Liver (tissue), 10 donors: ENCODE measurements at places on chromosomes 12 and 14.

GRCh38 chr14:48251290-48251689 is 575.9 kb upstream of the MDGA2 start:
- DNase-seq = no peak

DNA sequence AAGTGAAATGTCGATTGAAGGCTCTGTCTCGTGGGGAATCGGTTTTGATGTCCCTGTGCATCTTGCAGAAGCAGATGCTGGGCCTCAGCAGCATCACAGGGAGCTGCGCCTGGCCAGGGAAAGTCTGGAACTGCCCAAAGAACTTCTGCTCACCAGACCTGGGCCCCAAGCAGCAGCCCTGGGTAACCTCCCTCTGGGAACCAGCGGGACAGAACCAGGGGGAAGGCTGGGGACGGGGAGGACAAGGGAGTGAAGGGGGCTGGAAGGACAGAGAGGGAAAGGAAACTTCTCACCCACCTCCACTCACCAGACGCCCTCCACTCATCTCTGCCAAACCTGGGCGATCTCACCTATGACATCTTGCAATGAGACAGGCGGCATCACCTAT is 26.8 kb upstream of the C14orf180 start:
- no peak for DNase-seq

GRCh38 chr14:43755707-43756106 is 751.4 kb downstream of the FSCB start:
- DNase-seq = no peak

- DNase-seq = no peak
Observed at GRCh38 chr12:79274501-79275064, 410.0 kb downstream of the SYT1 start.

GRCh38 chr14:58812050-58812910 is 174.5 kb downstream of the DACT1 start:
- no peak for DNase-seq

GRCh38 chr12:6311822-6312528 is 1.5 kb downstream of the PLEKHG6 start:
- DNase-seq = no peak

DNA sequence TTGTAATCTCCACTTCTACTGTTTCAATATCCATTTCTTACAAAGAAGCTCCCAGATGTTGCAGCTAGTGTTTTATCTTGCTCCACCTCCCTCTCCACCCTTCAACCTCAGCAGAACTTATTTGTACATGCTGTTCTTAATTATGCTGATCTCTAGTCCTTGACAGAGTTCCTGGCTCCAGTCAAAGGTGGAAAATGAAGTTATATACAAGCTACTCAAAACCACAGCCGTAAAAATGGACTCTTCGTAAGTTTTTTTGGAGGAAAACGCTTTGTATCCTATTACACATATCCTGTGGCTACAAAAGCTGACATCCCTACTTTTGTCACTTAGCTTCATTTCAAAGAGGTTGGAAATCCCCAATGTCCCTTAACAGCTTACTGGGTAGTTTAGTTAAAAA is 1.3 kb downstream of the CLEC1A start:
- DNase-seq = no peak

DNA sequence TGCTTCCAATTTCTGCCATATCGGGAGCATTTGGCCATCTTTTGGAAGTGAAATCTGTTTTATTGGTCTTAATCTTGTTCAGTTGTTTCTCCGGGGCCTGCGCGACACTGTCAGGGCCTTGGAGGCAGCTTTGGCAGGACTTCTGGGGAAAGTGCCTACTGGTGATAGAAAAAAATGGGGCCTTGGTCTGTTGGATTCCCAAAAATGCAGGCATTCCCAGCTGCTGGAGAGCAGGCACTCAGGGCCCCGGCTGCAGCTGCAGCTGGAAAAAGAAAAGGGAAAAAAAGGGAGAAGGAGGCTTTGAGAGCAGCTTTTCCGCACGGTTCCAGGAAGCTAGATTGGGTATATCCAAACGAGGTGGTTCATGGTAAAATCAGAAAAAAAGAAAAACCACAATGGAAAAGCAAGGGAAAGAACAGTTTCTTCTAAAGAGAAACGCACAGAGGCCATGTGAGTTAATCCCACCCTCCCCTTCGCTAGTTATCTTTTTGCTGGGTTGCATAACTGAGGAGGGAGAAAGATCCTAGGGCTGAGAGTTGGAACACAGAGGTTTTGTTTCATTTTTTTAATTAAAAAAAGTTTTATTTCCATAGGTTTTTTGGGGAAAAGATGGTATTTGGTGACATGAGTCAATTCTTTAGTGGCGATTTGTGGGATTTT is 134.7 kb upstream of the RFLNA start:
- no peak for DNase-seq

DNA sequence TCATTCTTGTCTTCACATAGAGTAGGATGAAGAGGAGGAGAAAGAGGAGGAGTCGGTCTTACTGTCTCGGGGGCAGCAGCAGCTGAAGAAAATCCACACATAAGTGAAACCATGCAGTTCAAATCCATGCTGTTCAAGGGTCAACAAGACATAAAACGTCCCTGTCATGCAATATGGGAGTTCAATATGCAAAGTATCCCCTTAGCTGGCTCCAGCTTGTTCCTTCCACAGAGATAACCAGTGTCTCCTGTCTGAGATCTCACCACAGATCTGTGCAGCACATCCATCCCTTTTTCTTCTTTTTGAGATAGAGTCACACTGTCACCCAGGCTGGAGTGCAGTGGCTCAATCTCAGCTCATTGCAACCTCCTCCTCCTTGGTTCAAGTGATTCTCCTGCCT is 357.5 kb downstream of the GALC start:
- DNase-seq = no peak

GRCh38 chr14:32331206-32331605 is 2.1 kb downstream of the AKAP6 start:
- peak; percentile 52 for DNase-seq

- DNase-seq = no peak
Observed at GRCh38 chr12:19307451-19307850, 131.8 kb upstream of the AEBP2 start.

GRCh38 chr12:100267603-100268281 is 765 bp downstream of the SCYL2 start:
- DNase-seq = no peak

DNA sequence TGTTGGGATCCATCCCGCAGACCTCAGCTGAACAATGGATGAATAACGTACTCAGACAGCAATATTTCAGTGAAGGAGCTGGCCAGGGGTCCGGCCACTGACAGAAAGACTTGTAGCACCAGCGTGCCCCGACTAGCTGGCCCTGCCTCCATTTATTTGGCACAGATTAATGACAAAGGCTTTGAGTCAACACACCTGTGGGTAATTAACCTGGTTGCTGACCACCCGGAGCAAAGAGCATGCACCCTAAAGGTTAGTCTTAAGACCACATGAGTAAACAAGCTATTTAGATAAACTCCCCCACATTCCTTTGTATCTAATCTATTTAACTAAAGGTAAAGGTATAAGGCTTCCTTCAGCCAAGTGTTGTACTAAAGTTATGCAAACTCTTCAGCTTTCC is 868.6 kb downstream of the LRFN5 start:
- DNase-seq = no peak

- no peak for DNase-seq
Observed at GRCh38 chr14:77838831-77839511, 39.1 kb downstream of the ADCK1 start.

DNA sequence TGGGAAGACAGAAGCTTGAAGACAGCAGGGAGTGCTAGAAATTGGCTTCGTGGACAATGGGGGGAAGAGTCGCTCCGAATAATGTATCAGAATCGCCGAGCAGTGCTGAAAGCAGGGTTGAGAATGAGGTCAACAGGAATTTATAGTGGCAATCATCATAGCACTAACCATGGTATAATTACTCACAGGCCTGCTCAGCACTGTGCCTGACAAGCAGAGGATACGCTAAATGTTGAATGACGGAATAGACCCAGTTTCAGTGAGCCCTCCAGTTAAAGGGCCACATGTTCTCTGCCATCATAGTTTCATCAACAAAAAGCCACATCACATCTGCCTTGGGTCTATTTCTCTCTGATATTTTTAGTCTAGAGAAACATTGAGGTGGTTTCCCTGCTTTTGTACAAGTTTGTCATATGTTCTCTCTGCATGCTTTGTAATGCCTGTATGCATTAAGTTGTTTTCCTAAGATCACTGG is 130.3 kb upstream of the EGLN3 start:
- DNase-seq = no peak

DNA sequence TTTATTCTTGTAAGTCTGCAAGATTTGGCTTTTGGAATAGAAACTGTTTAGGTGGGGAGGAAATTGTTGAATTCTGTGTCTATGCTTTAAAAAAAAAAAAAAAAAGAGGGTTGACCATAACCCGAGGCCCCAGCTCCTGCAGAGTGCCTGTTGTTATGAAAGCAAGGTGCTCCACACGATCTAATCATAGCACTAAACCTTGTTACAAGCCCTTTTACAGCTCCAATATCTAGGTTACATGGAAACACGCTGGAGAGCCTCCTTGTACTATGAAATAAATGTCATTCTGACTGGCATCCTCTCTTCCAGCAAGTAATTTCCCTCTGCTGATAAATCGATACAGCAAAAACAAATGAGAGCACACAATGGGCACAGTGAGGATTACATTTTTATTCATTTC is 303.1 kb upstream of the SOX5 start:
- no peak for DNase-seq

GRCh38 chr12:113831016-113831415 is 135.1 kb downstream of the RBM19 start:
- no peak for DNase-seq

- no peak for DNase-seq
Observed at GRCh38 chr14:51539571-51540037, 112.1 kb upstream of the FRMD6 start.

GRCh38 chr12:83318386-83319098 is 631.8 kb downstream of the TMTC2 start:
- no peak for DNase-seq

DNA sequence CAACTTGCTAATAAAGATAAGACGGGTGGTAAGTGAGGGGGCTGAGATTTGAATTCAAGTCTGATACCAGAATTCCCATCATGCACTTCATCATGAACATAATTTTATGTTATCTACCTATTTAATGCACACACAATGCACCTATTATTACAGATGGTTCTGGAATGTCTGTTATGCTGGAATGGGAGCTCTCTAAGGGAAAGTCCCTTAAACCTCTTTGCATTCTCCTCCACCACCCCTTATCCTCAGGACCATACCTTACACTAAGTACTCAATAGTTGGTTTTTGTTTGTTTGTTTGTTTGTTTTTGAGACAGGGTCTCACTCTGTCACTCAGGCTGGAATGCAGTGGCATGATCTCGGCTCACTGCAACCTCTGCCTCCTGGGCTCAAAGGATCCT is 7.0 kb upstream of the MSI1 start:
- no peak for DNase-seq

DNA sequence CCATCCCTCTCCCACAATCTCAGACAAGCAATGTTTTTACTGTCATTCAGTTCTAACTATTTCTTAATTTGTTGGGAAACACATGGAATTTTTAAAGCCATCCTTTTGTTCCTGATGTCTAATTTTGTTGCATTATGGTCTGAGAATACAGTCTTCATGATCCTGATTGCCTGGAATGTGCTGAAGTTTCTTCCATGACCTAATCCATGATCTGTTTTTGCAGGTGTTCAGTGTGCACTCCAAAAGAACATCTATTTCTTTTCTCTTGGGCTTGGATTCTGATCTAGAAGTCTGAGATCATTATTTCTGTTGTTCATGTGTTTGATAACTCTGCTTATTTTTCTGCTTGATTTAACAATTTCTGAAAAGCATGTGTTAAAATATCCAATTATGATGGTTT is 43.2 kb upstream of the PHC1 start:
- DNase-seq = no peak

DNA sequence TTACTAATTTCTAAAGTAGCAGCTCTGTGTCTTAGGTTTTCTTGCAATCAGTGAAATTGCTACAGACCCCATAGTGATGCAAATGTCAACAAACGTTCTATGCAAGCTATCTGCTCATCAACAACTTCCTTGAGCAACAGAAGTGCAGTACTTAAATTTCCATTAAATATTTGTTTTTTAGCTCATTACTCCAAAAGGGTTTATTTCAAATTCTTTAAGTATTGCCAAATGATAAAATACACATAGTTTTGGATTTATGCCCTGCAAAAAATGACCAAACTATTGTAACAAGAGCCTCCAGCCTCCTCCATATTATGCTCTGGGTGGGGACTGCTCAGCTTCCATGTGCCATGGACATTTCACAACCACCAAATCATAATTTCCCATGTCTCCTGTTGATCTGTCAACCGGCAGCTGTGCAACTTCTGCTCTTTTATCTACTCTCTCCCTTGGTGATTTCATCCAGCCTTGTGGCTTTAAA is 4.4 kb downstream of the BDKRB1 start:
- DNase-seq = no peak

DNA sequence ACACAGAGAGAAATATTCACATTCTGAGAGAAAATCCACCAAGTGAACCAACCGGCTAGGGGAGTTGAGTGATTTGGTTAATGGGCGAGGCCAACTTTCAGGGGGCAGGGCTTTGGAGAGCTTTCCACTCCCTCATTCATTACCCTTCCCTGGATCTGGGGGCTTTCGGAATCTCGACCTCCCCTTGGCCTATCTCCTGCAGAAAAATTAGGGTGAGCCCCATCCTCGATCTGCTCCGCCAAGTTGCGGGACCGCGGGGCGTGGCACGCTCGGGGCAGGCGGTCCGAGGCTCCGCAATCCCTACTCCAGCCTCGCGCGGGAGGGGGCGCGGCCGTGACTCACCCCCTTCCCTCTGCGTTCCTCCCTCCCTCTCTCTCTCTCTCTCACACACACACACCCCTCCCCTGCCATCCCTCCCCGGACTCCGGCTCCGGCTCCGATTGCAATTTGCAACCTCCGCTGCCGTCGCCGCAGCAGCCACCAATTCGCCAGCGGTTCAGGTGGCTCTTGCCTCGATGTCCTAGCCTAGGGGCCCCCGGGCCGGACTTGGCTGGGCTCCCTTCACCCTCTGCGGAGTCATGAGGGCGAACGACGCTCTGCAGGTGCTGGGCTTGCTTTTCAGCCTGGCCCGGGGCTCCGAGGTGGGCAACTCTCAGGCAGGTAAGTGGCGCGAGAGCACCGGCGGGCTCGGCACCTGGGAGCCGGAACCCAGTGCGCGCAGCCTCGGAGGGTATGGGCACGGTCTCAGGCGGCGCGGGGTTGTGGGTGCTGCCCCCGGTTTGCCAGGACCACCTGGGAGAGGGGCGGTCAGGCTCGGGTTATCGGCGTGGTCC is at the start of gene ERBB3:
Gene ERBB3, plus strand, starts transcription at position 443 of the 833 bp plus-strand sequence. Its CDS starts 136 bp downstream, at position 579.
- DNase-seq = peak; percentile 73

GRCh38 chr14:76866456-76866855 is 40.2 kb downstream of the LRRC74A start:
- DNase-seq = no peak

DNA sequence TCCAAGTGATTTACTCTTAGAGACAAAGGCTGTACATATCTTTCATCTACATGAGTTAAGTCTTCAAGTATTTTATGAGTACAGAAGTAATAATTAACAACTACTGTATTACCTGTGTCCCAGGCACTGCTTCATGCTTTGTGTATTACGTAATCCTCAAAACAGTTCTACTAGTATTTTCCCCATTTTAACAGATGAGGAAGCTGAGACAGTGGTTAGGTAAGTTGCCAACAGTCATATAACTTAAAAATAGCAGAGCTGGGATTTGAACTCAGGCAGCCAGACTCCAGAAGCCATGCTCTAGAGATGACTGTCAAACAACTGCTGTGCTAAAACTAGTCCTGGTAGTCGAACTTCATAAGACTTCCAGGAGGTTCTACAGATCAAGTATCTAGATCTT is 10.7 kb downstream of the TRMT5 start:
- DNase-seq = no peak
